ENCODE measurements at places on chromosomes 6 and 20.

DNA sequence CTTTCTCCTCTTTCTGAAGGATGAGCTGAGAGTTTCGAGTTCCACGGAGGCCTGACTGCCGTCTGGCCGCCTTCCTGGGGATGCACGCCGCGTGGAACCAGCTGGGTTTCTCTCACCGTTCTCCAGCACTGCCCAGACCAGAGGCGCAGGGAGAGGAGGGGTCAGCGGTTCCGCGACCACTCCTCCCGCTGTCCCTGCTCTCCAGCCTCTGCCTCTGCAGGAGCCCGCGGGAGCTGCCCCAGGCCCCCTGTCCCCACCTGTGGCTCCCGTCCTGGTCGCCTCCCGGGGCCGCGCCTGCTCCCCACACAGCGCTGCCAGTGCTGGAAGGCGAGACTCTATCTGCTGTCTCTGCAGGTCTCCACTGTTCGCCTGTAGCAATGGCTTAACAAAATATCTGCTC lies 106.8 kb upstream of the AFDN start:
- no peaks in the 10 kb centered on the region for H3K4me1 ChIP-seq
- no peak for DNase-seq
- no peak overlapping the region for H3K27ac ChIP-seq
- peaks cover 75% of the 10 kb centered on the region for H3K27me3 ChIP-seq
- no peak overlapping the region for H3K4me3 ChIP-seq
- no peaks in the 10 kb centered on the region for H3K36me3 ChIP-seq

GRCh38 chr20:31840906-31841816 lies 4.2 kb downstream of the FOXS1 start:
- no peak overlapping the region for H3K27ac ChIP-seq
- no peak overlapping the region for H3K4me3 ChIP-seq
- peaks cover 3% of the 10 kb centered on the region for H3K4me1 ChIP-seq

- no peaks in the 10 kb centered on the region for H3K4me1 ChIP-seq
- no peaks in the 10 kb centered on the region for H3K36me3 ChIP-seq
- no peak overlapping the region for H3K4me3 ChIP-seq
- peaks cover 10% of the 10 kb centered on the region for H3K27me3 ChIP-seq
- no peak overlapping the region for H3K27ac ChIP-seq
Observed at GRCh38 chr6:169287675-169288074, 34.0 kb upstream of the THBS2 start.

GRCh38 chr6:3239110-3239830 lies 11.8 kb upstream of the TUBB2B start:
- no peaks in the 10 kb centered on the region for H3K36me3 ChIP-seq
- no peak overlapping the region for H3K4me3 ChIP-seq
- H3K27ac ChIP-seq, result no peak overlapping the region

DNA sequence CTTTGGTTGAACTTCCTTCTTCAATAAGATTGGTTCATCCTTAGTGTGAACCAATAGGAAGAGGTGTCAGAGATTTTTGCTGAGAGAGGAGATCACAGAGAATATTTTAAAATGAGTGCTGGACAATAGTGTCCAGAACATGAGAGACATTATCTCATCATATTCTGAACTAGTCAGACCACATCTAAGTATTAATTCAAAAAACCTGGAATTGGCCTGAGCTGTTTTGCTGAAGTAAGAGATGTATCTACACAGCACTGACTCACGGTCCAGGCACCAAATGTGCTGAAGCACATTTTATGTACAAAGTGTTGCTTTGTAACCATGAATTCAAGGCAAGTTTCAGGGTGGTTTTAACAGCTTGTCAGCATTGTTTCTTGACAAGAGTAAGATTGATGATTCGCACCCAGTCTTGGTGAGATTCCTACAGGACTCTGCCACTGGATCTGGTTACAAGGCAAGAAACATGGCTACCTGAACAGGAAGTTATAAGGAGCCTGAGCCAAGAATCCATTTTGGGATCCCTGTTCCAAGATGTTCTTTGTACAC lies 178.2 kb upstream of the HEY2 start:
- no peaks in the 10 kb centered on the region for H3K4me1 ChIP-seq
- peaks cover 6% of the 10 kb centered on the region for H3K27me3 ChIP-seq
- H3K36me3 ChIP-seq, result no peaks in the 10 kb centered on the region
- DNase-seq, result no peak
- H3K4me3 ChIP-seq, result no peak overlapping the region

DNA sequence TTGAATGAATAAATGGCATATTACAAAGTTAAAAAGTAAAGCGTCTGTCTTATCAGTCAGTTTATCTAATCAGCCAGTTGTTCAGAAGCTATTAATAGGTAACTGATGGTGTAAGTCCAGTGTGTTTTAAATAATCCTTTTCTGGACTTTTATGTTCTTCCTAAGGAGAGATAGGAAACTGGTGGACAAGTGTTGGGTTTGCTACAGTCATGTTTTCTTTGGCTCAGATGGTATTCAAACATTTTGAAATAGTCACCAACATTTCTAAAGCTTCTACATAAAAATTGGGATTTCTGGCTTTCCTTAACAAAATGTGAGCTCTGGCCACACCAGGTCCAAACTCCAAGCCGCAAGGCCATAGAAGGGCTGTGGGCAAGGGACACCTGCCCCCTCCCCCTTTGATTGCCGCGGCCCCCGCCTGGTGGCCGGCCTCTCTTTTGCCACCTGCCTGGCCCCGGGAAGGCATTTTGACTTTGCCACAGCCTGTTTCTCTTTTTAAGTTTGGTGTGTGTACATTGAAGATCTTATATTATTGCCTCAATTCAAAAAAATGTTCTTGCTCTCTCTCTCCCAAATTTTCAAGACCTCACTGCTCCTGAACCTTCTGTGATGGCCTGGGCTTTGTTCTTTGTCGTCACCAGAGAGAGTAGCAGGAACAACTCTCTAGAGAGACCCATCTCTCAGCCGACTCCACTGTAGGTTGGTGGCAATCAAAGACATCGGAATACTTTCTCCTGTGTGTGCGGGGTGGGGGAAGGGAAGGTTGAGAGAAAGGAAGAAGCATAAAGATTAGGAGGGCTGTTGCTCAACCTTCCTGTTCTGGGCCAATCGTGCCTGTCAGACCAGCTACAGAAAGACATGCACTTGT lies 84.0 kb upstream of the ZNF217 start:
- H3K27me3 ChIP-seq, result no peaks in the 10 kb centered on the region
- peak overlapping the region; percentile 13 for H3K4me3 ChIP-seq
- H3K36me3 ChIP-seq, result no peaks in the 10 kb centered on the region
- H3K27ac ChIP-seq, result peak overlapping the region; percentile 58

GRCh38 chr6:45537539-45537938 lies 159.8 kb upstream of the SUPT3H start:
- peaks cover 26% of the 10 kb centered on the region for H3K4me1 ChIP-seq
- peaks cover 89% of the 10 kb centered on the region for H3K36me3 ChIP-seq
- no peaks in the 10 kb centered on the region for H3K27me3 ChIP-seq
- no peak for DNase-seq

DNA sequence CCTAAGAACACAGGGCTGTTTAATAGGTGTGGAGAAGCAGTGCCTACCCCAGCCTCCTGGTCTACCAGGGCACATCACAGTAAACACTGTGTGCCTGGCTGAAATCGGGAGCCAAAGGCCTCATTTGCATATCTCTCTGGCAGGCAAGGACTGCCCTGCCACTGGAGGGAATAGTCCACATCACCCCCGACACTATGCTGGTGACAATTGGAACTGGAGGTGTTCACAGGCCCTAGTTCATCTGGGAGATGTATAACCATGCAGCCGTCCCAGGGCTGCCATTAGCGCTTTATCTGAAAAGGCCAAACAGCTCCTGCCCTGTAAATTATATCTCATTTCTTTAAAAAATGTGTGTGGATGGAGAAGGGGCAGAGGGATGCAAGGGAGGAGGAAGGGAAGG lies 150.3 kb downstream of the LINC00237 start:
- DNase-seq, result no peak
- peaks cover 30% of the 10 kb centered on the region for H3K27me3 ChIP-seq
- H3K27ac ChIP-seq, result no peak overlapping the region
- peaks cover 2% of the 10 kb centered on the region for H3K4me1 ChIP-seq
- H3K36me3 ChIP-seq, result no peaks in the 10 kb centered on the region

GRCh38 chr6:157264701-157265100 lies 58.6 kb downstream of the TMEM242 start:
- H3K4me3 ChIP-seq, result no peak overlapping the region
- no peaks in the 10 kb centered on the region for H3K36me3 ChIP-seq
- H3K27ac ChIP-seq, result no peak overlapping the region
- no peaks in the 10 kb centered on the region for H3K27me3 ChIP-seq
- no peaks in the 10 kb centered on the region for H3K4me1 ChIP-seq
- no peak for DNase-seq

DNA sequence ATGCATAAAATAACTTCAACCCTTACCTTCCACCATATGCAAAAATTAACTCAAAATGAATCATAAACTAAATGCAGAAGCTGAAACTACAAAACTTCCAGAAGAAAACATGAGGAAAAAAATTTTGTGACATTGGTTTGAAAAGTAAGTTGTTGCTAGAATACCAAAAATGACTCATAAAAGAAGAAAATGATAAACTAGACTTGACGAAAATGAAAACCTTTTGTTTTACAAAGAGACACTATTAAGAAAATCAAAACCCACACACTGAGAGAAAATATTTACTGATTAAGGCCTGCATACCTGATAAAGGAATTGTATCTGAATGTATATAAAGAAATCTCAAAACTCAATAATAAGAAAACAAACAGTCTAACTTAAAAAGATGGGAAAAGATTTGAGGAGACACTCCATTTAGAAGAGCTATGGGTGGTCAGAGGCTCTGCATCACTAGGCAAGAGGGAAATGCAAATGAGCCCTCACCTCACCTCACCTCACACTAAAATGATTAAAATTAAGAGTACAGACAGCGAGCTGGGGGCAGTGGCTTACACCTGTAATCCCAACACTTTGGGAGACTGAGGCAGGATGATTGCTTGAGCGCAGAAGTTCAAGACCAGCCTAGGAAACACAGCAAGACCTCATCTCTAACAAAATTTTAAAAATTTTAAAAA lies 97.6 kb upstream of the CST7 start:
- DNase-seq, result no peak
- H3K27ac ChIP-seq, result no peak overlapping the region
- no peak overlapping the region for H3K4me3 ChIP-seq
- H3K27me3 ChIP-seq, result peaks cover 19% of the 10 kb centered on the region
- H3K4me1 ChIP-seq, result no peaks in the 10 kb centered on the region

- peaks cover 10% of the 10 kb centered on the region for H3K36me3 ChIP-seq
- H3K27ac ChIP-seq, result no peak overlapping the region
- no peaks in the 10 kb centered on the region for H3K4me1 ChIP-seq
- DNase-seq, result no peak
Observed at GRCh38 chr6:72975352-72975752, 249.9 kb downstream of the KHDC1L start.

- DNase-seq, result peak; percentile 92
- H3K27ac ChIP-seq, result peak within 1 kb of the TSS; percentile 96
- H3K27me3 ChIP-seq, result no peaks in the 10 kb centered on the region
- peaks cover 19% of the 10 kb centered on the region for H3K36me3 ChIP-seq
- peaks cover 43% of the 10 kb centered on the region for H3K4me1 ChIP-seq
Observed at GRCh38 chr6:122399348-122400120, at the start of gene HSF2. TSS of gene HSF2 (plus strand) at chr6:122399652. CDS start at chr6:122399738, 86 bp downstream.

GRCh38 chr6:43714311-43715055 lies 26.9 kb upstream of the MRPS18A start:
- H3K36me3 ChIP-seq, result no peaks in the 10 kb centered on the region
- no peak for DNase-seq
- peaks cover 5% of the 10 kb centered on the region for H3K4me1 ChIP-seq
- peaks cover 8% of the 10 kb centered on the region for H3K27me3 ChIP-seq
- H3K4me3 ChIP-seq, result no peak overlapping the region

- H3K27me3 ChIP-seq, result peaks cover 3% of the 10 kb centered on the region
- H3K36me3 ChIP-seq, result no peaks in the 10 kb centered on the region
- no peak overlapping the region for H3K4me3 ChIP-seq
- no peaks in the 10 kb centered on the region for H3K4me1 ChIP-seq
- no peak for DNase-seq
- H3K27ac ChIP-seq, result no peak overlapping the region
Observed at GRCh38 chr20:18832546-18833200, 19.1 kb downstream of the SCP2D1 start.

DNA sequence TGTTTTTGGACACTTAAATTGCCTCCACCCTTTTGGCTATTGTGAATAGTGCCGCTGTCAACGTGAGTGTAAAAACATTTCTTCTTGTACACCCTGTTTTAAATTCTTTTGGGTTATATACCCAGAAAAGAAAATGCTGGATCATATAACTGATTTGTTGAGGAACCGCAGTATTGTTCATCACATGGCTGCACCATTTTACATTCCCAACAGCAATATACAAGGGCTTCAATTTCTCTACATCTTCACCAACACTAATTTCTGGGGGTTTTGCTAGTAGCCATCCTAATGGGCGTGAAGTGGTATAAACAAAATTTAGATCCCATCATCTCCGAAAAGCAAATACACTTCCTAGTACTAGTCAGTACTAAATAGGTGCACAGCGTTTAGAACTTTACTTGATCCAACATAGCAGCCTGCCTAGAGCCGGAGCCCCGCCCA lies 579 bp upstream of the BPHL start:
- peak overlapping the region; percentile 85 for H3K27ac ChIP-seq
- no peak for DNase-seq
- peak overlapping the region; percentile 84 for H3K4me3 ChIP-seq
- peaks cover 24% of the 10 kb centered on the region for H3K36me3 ChIP-seq

- no peak overlapping the region for H3K27ac ChIP-seq
- H3K27me3 ChIP-seq, result peaks cover 4% of the 10 kb centered on the region
- H3K4me1 ChIP-seq, result peaks cover 20% of the 10 kb centered on the region
- H3K4me3 ChIP-seq, result no peak overlapping the region
Observed at GRCh38 chr6:7615611-7616383, 25.8 kb downstream of the SNRNP48 start.

DNA sequence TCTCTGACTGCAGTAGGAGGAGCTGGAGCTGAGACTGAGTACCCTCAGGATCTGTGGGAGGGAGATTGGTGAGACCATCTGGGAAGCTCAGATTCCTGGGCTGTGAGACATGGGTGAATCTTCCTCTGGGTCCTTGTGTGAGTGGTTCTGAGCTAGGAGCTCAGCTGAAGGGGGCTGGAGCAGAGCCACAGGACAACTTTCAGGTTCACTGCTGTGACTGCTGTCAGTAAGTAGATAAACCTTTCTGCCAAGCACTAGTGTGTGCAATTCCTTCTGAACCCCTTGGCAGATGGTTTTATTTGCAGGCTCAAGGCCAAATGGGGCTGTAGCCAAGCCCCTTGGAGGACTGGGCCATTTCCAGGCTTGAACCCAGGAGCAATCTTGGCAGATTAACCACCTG lies 49.6 kb upstream of the SNAP91 start:
- H3K27ac ChIP-seq, result no peak overlapping the region
- no peak overlapping the region for H3K4me3 ChIP-seq
- no peaks in the 10 kb centered on the region for H3K36me3 ChIP-seq
- no peaks in the 10 kb centered on the region for H3K27me3 ChIP-seq

DNA sequence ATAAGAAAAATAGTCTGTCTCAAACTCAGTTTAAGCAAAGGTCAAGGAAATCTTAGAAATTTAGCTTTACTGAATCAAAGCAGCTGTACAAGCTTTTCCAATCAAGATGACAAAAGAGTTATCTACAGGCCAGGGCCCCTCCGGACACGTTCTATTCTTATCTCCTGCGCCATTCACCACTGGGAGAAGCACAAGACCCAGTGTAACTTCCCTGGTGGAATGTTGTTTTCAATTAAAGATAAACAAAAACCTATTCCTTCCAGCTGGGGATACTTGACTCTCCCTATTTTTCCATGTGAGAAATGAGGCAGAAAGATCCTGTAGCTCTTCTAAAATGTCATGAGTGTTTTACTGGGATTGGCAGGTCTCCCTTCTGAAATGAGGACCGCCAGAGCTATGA lies 123.3 kb downstream of the TBX18 start:
- no peak for DNase-seq
- no peaks in the 10 kb centered on the region for H3K36me3 ChIP-seq
- no peak overlapping the region for H3K4me3 ChIP-seq
- H3K27me3 ChIP-seq, result no peaks in the 10 kb centered on the region
- H3K27ac ChIP-seq, result no peak overlapping the region
- H3K4me1 ChIP-seq, result no peaks in the 10 kb centered on the region

- no peak for DNase-seq
- no peaks in the 10 kb centered on the region for H3K4me1 ChIP-seq
- H3K27me3 ChIP-seq, result no peaks in the 10 kb centered on the region
- no peaks in the 10 kb centered on the region for H3K36me3 ChIP-seq
Observed at GRCh38 chr6:66291905-66292304, 584.9 kb upstream of the EYS start.

Measured in activated T-cell treated with anti-CD3 and anti-CD28 coated beads, Interleukin-2, amount 50 U/mL, for 24 hours (primary cell).